ENCODE measurements at places on chromosomes 4 and X.

GRCh38 chrX:104193485-104193884, 27.2 kb downstream of the FAM199X start:
- no peak for DNase-seq
- no peaks in the 10 kb centered on the region for H3K27me3 ChIP-seq
- no peak overlapping the region for H3K27ac ChIP-seq
- peaks cover 6% of the 10 kb centered on the region for H3K4me1 ChIP-seq
- no peak overlapping the region for H3K4me3 ChIP-seq

DNA sequence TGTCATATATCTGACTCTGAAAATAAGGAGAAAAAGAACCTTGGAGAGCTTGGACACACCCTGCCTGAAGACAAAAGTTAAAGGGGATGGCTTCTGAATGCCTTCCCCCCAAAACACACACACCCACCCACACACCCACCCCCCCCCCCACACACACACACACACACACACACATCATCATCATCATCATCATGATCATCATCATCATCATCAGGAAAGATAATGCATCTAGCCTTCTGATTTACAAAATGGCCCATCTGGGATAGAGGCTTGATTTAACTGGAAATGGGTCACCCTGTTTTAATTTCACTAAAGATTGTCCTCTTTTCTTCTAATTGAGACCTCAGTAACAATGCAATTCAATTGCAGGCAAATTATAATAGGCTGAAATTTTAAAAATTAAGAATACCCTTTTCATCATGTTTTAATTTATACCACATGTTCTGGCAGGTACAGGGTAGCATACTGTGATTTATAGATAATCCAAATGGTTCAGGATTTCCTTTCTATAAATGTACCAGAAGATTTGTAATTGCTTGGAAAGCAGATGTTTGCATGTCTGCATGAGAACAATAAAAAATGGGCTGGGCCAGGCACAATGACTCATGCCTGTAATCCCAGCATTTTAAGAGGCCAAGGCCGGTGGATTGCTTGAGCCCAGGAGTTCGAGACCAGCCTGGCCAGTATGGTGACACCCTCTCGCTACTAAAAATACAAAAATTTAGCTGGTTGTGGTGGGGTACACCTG, 56.5 kb downstream of the TRIM2 start:
- no peak overlapping the region for H3K4me3 ChIP-seq
- H3K36me3 ChIP-seq: peaks cover 8% of the 10 kb centered on the region

- H3K36me3 ChIP-seq: no peaks in the 10 kb centered on the region
- no peak overlapping the region for H3K27ac ChIP-seq
- no peak for DNase-seq
- no peak overlapping the region for H3K4me3 ChIP-seq
Observed at GRCh38 chr4:165540206-165540830, 161.5 kb downstream of the CPE start.

- H3K4me1 ChIP-seq: peaks cover 29% of the 10 kb centered on the region
- H3K27me3 ChIP-seq: peaks cover 2% of the 10 kb centered on the region
- peaks cover 5% of the 10 kb centered on the region for H3K36me3 ChIP-seq
- DNase-seq: no peak
- no peak overlapping the region for H3K4me3 ChIP-seq
Observed at GRCh38 chr4:185399466-185399865, 2.8 kb downstream of the ANKRD37 start.

DNA sequence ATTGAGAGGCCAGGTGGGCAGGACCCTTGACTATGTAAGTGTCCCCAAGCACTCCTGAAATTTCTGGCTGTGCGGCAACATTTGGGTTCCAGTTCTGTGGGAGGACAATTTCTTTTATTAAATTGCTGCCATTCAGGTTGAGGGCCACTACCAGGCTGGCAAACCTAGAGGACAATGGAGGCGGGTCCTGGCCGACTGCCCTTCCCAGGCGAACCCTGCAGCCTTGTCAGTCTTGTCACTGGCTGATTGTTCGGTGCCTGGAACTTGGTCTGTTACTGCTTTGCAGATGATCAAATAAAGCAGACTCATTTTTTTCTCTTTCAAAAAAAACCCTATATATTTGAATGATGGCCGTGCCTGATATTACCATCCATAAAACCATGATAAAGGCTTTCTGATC, 6.6 kb upstream of the TMEM128 start:
- H3K27ac ChIP-seq: no peak overlapping the region
- peaks cover 10% of the 10 kb centered on the region for H3K27me3 ChIP-seq
- peaks cover 4% of the 10 kb centered on the region for H3K4me1 ChIP-seq
- no peaks in the 10 kb centered on the region for H3K36me3 ChIP-seq

GRCh38 chr4:52833941-52834525, 28.1 kb upstream of the RASL11B start:
- no peaks in the 10 kb centered on the region for H3K36me3 ChIP-seq
- DNase-seq: no peak
- H3K27me3 ChIP-seq: peaks cover 8% of the 10 kb centered on the region

GRCh38 chrX:135324463-135324862, 15.2 kb downstream of the ETDC start:
- peaks cover 13% of the 10 kb centered on the region for H3K36me3 ChIP-seq
- no peak overlapping the region for H3K4me3 ChIP-seq
- no peak for DNase-seq
- peaks cover 25% of the 10 kb centered on the region for H3K4me1 ChIP-seq

- DNase-seq: no peak
- no peak overlapping the region for H3K27ac ChIP-seq
- H3K27me3 ChIP-seq: peaks cover 21% of the 10 kb centered on the region
- no peaks in the 10 kb centered on the region for H3K36me3 ChIP-seq
Observed at GRCh38 chr4:20645236-20645635, 55.0 kb upstream of the PACRGL start.

DNA sequence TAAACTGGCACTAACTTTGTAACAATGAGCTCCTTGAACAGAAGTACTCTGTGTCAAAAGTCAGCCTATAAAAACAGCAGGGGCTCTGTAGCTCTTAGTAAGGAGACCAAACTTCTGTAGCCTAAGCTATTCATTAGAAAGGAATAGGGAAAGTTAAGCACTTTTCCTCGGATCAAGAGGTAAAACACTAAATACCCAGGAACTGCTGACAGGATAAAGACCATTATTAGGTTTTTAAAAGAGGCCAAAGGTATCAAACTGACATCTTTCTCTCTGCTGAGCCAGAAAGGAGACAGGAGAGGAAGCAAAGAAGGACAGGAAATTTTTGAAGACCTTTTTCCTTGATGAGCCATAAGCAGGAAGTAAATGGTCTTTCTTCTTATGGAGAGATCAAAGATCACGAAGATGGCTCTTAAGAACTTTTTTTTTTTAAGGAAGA, 31.9 kb downstream of the ANAPC10 start:
- DNase-seq: no peak
- no peak overlapping the region for H3K4me3 ChIP-seq
- H3K4me1 ChIP-seq: peaks cover 20% of the 10 kb centered on the region
- H3K27ac ChIP-seq: no peak overlapping the region
- H3K27me3 ChIP-seq: no peaks in the 10 kb centered on the region

Data from HFFc6 (cell line).